ENCODE measurements at places on chromosomes 2 and 18.

DNA sequence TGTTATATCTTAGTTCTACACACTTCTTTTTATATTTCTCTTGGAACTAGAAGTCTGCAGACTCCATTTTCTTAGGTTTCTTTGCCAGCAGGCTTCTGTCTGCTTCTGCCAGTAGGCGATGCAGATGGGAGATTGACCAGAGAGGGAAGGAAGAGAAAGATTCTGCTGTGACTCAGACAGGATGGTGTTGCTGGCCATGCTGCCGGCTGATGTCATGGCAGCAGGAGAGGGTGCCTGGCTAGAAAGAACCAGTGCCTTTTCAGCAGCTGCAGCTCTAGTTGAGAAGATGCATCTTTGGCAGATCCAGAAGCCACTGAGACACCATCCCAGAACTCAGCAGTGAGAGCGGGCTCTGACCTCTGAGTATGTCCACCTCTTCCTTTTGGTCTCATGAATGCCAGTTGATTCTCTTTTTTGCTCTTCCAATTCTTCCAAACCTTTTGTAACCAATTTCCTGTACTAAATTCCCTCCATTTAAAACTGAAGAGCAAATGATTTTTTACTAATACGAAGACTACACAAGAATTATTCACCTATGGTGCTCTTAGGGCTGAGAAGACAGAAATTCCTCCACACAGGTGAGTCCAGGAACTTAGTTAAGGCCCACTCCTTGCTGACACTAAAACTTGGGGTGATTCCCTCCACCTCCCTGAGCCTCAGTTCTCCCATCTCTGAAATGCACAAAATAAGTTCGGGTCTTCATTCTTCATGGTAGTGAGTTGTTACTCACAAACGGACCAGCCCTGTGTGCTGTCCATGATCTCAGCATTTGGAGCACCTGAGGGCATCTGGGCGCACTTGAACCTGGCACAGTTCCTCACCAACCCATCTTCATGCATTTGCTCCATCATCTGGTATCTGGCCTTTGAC is 200.7 kb downstream of the MYCN start:
- DNase-seq: no peak

GRCh38 chr2:148530350-148530749 is 114.2 kb upstream of the EPC2 start:
- DNase-seq: no peak

- DNase-seq: no peak
Measured at GRCh38 chr2:171163261-171163660, 2.6 kb upstream of the TLK1 start.

GRCh38 chr2:26488463-26489212 is 10.7 kb upstream of the OTOF start:
- DNase-seq: no peak

GRCh38 chr18:26791676-26792075 is 73.8 kb downstream of the AQP4 start:
- no peak for DNase-seq

GRCh38 chr18:44725300-44726058 is 44.8 kb downstream of the SETBP1 start:
- DNase-seq: no peak

GRCh38 chr18:9869715-9870430 is 15.9 kb upstream of the TXNDC2 start:
- no peak for DNase-seq

DNA sequence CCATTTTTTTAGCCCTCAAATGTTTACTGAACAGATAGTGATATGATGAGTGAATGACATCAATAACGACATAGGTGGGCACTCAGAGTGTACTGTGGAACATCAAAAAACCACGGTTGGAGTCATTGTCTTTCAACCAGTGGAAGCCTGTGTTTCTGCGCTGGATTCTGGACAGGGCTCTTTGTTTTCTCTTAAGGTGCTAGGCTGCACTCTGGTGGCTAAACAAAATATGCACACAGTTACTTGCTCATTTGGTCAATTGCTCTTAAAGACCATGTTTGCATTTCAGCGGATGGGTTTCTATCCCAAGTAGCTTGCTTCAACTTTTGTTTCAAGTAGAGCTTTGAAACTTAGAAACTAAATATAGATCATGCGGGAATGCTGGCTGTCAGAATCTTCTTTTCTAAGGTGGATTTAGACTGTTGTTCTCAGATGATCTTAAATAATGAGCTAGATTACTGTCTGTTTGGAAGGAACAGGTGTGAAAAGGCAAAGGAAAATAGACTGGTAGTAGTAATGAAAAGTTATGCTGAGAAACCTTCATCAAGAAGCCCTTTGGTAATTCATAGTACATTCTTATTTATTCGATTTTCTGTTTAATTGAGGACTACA is 48.5 kb upstream of the LYPD6B start:
- DNase-seq: peak; percentile 76

- no peak for DNase-seq
Measured at GRCh38 chr2:53536583-53537361, 230.8 kb upstream of the CHAC2 start.

DNA sequence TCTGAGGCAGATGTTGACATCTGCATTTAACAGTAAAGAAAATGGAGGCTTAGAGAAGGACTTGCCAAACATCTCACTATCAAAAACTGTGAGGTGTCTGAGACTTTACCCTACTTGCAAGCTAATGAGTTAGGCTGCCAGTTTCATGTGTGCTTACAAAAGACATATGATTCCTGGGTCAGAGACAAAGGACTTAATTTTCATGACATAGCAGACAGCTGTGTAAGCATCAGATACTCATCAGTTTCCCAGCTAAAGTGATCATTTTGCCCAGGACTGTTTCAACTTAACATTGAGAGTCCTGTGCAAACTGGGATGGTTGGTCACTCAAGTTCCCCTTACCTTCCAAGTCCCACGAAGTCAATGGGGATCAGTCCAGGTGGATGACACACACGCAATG is 18.9 kb upstream of the DAPL1 start:
- no peak for DNase-seq

DNA sequence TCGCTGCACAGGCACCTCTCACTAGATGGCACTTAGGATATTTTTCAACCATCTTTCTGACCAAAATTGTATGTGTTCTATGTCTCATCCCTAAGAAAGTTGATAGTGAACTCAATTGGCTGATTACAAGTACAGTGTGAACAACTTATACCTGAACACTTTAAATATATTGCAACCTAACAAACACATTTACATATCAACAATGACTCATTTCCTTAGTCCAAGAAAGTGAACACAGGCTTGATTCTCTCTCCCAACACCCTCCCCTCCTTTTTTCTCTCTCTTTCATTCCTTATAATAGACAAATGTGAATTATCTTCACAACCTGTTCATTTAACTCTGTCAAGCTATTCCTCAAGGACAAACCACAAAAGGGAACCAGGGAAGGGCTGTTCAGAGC is 192.0 kb downstream of the SLC8A1 start:
- DNase-seq: no peak

DNA sequence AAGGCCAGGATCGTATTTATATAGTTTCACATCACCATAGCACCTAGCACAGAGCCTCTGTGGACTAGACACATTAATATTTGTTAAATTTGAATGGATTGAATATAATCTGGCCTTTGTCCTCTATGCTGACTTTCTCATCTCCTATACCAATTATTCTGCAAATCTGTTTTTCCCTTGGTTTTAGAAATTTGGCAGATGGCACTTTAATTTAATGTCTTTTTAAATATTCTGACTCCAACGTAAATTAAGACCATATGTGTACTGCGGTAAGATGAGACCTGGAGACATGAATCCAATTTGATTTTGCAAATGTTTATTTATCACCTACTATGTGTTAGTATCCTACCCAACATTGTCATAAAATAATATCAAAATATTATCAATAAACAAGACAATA is 1281.9 kb upstream of the PIK3C3 start:
- no peak for DNase-seq

- DNase-seq: no peak
Measured at GRCh38 chr18:57640236-57640635, 18.6 kb upstream of the NARS1 start.

All from midbrain (tissue), 1 donor.